Amniotic stem cell (primary cell): ENCODE measurements at places on chromosomes 7 and 10.

DNA sequence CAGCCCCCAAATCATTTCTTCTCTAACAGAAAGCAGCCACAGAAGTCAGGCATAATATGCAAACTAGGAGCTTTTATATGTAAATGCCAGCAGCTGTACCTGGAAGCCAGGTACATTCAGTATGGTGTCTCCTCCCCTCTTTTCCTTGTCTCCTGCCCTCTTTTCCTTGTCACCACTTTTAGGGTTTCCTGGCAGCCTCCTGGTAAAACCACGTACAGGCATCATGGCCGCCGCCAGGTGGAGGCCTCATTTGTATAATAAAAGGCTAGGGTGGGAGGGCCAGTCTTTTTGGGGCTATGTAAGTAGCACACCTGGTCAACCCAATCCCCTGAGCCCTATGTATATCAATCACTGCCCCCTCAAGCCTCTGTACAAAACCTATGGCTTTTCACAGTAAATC, 28.7 kb downstream of the PDZD8 start:
- DNase-seq, result no peak

- no peak for DNase-seq
Observed at GRCh38 chr7:151897951-151898686, 21.2 kb upstream of the PRKAG2 start.

- DNase-seq, result no peak
Observed at GRCh38 chr10:61632057-61632670, 30.6 kb upstream of the CABCOCO1 start.

DNA sequence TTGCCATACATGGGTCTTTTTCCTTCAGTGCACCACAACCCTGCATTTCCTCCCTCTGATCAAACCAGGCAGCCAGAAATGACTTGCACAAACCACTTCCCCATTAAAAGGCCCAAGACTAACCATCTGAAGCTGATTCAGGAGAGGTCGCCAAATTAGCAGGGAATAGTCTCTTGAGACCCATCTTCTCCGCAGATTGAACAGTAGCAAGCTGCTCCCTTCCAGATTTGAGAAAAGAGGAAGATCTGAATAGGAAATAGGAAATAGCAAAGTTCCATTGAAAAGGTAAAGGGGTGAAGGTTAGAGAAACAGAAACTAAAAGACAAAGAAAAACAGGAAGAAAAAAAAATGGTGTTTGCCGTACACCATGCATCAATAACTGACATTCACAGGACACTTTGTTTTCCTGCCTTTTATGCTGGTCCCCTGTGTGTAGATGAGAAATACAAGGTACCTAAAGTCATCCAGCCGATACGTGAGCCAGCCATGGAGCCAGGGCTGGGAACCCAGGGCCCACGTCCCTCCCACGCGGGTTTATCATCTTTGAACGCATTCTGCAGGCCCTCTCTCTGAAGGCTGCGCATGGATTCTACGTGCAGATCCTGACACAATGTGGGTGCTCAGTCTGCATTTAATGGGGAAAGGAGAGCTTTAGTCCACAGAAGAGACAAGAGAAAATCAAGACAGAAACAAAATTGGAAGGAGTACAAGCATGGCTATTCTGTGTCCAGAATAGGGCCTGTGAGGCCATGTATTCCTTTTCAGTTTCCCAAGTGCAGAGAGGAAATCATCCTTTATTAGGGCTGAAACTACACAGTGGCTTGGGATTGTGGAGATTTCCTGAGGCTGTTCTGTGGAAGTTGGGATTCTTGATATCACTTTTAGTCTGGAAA, 268.4 kb upstream of the NPVF start:
- DNase-seq, result no peak

DNA sequence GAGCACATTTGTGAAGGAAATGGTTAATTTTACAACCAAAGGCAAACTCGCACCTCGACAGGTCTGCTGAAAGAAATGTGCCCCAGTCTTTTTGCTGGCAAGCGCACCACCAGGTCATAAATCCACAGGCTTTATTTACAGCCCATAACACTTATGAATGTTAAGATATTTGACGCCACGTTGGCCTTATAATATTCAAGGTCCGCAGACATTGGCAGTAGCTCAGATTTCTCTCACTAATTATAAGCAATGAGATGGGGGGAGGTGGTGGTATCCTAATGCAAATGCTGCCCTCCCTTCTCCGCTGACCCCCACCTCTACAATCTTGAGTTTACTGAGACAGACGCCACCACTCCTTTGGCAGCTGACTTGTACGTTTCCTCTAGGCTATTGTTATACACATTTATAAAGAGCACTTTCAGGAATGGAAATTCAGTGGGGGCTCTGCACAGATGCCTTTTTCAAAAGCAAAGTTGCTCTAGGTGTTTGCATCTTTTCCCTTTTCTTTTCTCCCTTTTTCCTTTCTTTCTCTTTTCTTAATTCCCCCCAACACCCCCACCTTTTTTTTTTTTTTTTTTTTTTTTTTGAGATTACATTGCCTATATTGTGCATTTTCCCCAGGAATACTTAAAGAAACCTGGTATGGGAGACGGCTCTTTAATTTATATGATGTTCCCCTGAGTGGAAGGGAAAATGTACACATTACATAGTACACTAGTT, 6.7 kb downstream of the TCF7L2 start:
- DNase-seq, result no peak

DNA sequence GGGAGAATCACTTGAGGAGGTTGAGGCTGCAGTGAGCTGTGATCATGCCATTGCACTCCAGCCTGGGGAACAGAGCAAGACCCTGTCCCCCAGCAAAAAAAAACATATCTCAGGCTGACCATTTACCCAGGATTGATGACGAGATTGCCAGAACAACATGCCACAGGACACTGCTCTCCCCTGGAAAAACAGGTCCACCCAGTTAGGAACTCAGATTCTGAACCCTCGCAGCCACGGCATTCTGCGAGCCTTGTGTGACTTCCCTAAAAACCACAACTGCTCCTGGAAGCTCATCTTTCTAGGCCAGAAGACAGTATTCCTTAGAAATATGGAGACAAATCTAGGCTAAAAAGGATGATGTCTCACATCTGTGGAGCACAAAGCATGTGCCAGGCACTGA, 42.1 kb upstream of the SH2B2 start:
- DNase-seq, result no peak

DNA sequence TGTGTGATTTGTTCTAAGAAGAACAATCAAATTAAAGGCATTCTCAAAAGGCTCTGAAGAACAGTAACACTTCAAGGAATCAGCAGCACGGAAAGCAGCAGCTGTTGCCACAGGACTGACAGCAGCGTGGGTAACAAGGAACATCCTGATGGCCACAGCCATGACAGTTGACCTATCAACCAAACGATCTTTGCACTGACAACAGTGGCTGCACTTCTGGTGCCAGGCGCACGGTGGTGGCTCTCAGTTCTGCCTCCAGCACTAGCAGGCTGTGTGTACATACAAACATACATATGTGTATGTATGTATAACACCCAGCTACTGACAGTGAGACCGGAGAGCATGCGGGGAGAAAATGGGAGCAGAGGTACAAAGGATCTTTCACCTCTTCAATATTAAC, 114.1 kb downstream of the ZFAND4 start:
- DNase-seq, result no peak

DNA sequence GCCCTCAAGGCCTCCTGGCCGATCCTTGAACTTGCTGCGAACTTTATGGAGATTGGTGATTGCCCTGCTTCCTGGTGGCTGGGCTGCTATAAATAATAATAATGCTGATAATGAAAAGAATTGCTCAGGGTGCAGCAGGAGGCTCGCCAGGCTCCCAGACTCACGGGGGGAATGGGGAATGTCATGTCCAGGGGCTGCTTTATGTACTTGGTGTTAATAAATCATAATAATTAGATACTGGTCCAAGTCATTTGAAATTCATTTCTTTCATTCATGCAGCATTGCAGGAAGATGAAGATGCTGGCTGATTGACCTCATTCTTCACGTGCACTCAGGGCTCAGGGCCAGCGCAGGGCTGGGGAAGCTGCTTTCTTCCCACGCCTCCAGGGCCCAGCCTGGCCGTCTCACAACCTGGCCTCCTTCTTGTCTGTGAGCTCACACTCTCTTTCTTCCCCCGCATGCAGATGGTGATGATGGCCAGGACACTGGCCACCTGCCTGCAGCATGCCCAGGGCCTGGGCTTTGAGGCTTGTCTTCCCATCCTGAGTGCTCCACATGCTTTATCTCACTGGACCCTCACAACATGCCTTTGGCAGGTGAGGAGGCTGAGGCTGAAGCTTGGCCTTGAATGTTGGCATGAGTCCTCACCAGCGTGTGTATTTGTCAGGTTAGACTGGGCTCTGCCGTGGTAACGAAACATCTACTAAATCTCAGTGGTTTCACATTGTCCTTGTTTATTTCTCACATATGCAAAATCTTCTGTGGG, 138.4 kb upstream of the TNS3 start:
- no peak for DNase-seq

DNA sequence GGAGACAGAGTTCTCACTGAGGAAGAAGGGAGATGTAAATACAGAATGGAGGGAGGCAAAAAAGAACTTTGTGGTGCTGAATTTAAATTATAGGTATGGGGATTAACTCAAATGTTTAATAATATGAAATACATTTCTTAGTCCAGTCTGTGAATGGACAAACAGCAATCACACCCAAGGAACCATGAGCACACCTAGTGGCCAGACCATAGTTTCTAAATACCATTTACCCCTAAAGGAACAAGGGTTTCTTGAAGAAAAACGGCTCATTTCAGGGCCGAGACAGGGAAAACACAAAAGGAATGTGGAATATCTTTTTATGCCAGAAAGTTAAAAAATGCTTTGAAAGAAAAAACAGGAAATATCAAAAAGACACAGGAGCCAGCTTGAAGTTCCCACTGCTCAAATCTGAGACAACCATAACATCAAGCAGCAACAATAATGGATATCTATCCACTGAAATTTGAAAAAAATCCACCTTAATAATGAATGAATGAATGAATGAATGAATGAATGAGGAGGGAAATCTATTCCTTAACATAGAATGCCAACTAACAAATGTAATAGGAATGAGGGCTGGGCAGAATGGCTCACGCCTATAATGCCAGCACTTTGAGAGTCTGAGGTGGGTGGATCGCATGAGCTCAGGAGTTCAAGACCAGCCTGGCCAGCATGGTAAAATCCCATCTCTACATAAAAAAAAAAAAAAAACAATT, 8.6 kb downstream of the IPMK start:
- no peak for DNase-seq
